ENCODE measurements at places on chromosomes 12 and 14.
A peak's percentile ranks its signal among the peaks of the same experiment; 100 is the strongest.

DNA sequence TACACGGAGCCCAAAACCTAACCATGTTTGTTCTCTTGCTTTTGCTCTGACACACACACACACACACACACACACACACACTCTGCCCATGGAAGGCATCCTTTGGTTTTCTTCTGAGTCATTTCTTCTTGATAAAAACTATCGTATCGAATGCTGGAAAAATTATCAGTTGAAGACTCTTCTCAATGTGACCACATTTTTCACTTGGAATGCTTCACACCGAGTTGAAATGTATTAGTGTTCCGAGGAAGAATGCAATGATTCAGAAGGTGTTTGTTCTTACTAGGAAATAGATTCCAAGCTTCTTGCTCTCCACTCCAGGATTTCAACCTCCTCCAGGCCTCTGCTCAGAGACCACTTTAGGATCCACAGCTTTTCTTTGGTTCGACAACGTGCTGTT, 226.3 kb downstream of the MON2 start:
- DNase-seq = no peak

GRCh38 chr14:98143566-98143965, 1128.4 kb downstream of the BCL11B start:
- DNase-seq = no peak

DNA sequence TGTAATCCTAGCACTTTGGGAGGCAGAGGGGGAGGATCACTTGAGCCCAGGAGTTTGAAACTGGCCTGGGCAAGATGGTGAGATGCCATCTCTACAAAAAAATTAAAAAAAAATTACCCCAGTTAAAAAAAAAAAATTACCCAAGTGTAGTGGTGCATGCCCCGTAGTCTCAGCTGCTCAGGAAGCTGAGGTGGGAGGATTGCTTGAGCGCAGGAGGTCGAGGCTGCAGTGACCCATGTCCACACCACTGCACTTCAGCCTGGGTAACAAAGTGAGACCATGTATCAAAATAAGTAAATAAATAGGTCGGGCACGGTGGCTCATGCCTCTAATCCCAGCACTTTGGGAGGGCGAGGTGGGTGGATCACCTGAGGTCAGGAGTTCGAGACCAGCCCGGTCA, 128.8 kb downstream of the VRK1 start:
- DNase-seq = no peak

GRCh38 chr12:107461222-107461975, 224.2 kb upstream of the PWP1 start:
- DNase-seq = no peak

GRCh38 chr14:87152693-87153092, 840.3 kb downstream of the GALC start:
- no peak for DNase-seq

GRCh38 chr12:31456562-31456961, 130.6 kb upstream of the SINHCAF start:
- no peak for DNase-seq

GRCh38 chr14:81219759-81220579, 790 bp downstream of the GTF2A1 start:
- DNase-seq = peak; percentile 89

- no peak for DNase-seq
These were observed 636 bp upstream of the ARL6IP4 start for GRCh38 chr12:122979908-122980182.

GRCh38 chr14:20657216-20658211, 16.0 kb upstream of the OR6S1 start:
- no peak for DNase-seq

DNA sequence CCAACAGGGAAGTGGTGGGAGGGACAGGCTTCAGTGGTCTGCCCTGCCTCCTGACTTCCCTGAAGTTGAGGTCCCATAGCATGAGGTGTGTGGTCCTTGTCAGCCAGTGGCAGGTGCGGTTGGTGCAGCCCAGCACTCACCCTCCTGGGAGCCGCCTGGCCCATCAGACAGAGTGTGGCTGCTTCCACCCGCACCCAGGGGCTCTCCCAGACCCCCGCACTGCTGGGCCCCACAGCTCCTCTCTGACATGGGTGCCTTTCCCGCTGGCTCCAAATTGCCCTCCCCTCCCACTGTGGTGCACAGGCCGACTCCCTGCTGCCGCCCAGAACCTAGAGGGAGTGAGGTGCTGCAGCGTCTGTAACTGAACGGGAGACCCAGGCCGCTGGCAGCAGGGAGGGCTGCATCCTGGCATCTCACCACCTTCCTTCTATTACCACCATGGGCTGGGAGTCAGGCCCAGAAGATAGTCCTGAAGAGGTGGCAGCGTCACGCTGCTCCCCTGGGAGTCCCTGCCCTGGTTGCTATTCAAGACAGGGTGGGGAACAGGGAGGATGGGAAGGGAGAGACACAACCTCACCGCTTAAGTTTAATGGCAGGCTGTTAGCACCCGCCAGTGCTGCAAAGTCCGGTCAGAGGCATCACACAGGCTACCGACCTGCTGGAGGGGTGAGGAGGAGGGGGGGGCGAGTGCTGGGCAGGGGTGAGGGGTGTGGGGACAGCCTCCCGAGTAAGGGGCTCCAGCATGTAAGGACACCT, 180.6 kb upstream of the PRMT8 start:
- DNase-seq = no peak

GRCh38 chr12:51869931-51870330, 18.0 kb upstream of the ANKRD33 start:
- no peak for DNase-seq

GRCh38 chr14:102882226-102882906, 40.1 kb upstream of the AMN start:
- DNase-seq = no peak

- no peak for DNase-seq
These were observed 224.3 kb upstream of the NAV3 start for GRCh38 chr12:77606348-77606747.

- no peak for DNase-seq
These were observed 32.2 kb downstream of the RAB21 start for GRCh38 chr12:71786829-71787228.

GRCh38 chr12:52692254-52692653, 11.1 kb downstream of the KRT77 start:
- DNase-seq = no peak

DNA sequence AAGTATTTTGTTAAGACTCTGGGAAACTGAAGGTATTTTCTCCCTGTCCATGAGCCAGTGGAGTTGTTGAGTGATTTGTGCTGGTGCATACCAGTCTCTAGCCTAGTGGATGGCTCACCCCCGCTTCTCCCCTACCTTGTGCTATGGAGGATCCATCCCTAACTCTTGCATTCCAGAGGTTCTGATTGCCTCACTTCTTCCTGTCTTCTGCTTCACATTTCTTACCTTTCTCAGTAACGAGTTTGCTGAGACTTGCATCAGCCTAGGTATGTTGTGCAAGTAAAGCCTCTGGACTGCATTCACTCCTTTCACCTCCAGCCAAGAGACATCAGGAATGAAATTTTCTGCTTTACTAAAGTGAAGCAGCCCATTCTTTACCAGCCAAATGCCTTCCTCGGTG, 391.6 kb downstream of the ZFP36L1 start:
- no peak for DNase-seq

- no peak for DNase-seq
These were observed 80.4 kb upstream of the EEA1 start for GRCh38 chr12:93009533-93009932.

- DNase-seq = no peak
These were observed 13.7 kb downstream of the CHFR start for GRCh38 chr12:132873724-132874123.

- DNase-seq = no peak
These were observed 75.8 kb downstream of the PPM1A start for GRCh38 chr14:60324837-60325236.

DNA sequence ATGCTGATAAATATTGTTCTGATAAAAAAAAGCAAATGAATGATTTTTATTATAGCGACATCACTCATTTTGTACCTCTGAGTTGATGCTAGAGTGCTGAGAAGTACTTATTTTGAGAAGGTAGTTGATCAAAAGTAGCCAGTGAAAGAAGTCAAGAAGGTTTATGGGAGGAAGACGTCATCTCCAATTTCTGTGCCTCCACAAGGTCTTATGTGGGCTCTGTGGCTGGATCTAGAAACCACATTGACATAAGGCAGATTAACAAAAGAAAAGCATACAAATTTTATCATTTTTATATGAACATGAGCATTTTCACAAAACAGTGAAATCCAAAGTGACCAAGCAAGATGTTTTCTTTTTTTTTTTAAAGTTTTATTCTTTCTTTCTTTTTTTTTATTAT, 289.5 kb upstream of the FAR2 start:
- no peak for DNase-seq
